ENCODE measurements at places on chromosomes 2 and 18. TPM values are rescaled to one million over a fixed set of nuclear protein-coding genes. Genes with fewer than 3 reads are reported as not detected.

GRCh38 chr2:148257276-148257675 is 236.4 kb downstream of the MBD5 start:
- no peak for DNase-seq

GRCh38 chr2:110717734-110718133 is 14.6 kb upstream of the ACOXL start:
- DNase-seq: no peak

GRCh38 chr2:8249141-8249540 is 432.7 kb upstream of the ID2 start:
- DNase-seq: no peak

GRCh38 chr2:113083296-113083695 is 15.5 kb downstream of the IL1F10 start:
- no peak for DNase-seq

The KLHL14 gene
- total RNA-seq: 0.33 TPM

The UGT1A4 gene
- total RNA-seq: not detected

The CROCC2 gene
- not detected for total RNA-seq

The PLA2R1 gene
- not detected for total RNA-seq
